ENCODE measurements at places on chromosomes 11 and 22.

DNA sequence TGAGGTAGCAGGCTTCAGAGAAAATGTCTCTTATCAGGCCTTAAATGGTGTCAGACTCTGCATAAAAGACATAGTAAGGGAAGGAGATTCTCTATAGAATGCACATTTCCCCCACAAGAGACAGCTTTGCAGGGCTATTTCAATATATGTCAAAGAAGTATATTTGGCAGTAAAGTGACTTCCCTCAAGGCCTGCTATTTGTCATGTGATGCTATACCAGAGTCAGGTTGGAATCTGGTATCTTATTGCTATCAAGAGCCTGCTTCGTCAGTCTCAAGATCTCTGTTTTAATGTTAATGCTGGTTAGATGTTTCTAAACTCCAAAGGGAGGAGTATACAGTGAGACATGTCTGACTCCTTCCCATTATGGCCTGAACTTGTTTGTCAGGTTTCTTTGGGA is 40.4 kb upstream of the MTMR2 start:
- DNase-seq: no peak

GRCh38 chr11:13207665-13208594 is 69.7 kb upstream of the BMAL1 start:
- DNase-seq: no peak

DNA sequence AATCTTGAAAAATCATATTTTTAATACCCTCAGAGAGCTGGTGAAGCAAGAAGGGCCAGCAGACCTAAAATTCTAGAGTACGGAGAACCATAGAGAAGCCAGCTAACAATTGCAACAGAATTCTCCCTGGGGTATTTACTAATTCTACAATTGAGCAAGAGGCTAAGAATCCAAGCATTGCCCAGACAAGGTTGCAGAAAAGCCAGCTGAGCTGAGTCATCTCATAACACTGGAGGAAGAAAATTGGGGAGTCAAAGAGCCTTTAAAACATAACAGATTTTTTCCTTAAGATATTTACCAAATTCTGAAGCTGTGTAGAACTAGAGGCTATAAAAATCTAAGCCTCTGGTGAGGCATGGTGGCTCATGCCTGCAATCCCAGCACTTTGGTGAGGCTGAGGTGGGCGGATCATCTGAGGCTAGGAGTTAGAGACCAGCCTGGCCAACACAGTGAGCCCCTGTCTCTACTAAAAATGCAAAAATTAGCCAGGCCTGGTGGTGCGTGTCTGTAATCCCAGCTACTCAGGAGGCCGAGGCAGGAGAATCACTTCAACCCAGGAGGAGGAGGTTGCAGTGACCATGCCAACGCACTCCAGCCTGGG is 13.6 kb upstream of the TMEM216 start:
- no peak for DNase-seq

- DNase-seq: no peak
These were observed 1339.5 kb downstream of the BRD1 start for GRCh38 chr22:48488149-48488551.

- DNase-seq: no peak
These were observed 57.0 kb downstream of the ETS1 start for GRCh38 chr11:128530118-128531074.

DNA sequence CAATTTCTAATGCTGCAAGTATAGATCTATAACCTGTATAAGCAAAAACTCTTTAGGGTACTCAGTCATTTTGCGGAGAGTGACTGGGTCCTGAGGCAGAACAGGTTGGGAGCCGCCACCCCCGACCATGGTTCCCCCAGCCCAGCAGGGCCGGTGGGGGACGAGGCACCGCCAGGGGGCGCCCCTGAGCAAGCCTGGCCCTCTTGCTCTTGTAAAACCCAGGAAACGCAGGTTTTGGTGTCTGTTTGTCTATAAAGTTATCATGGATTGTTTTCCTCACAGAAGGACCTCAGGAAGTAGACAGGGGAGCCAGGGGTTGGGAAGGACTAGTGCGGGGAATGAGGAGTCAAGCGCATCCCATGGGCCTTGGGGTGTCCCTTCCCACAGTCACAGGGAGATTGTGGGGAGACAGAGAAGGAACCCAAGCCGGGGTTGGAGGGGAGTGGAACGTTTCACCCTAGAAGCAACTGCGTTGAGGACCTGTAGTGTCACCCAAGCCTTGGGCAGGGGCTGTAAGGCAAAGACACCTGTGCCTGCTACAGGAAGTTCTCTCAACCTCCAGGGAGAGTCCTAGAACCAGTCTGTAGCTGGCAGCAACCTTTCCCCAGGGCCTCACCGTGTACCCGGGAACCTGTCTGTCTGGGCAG is 26.4 kb downstream of the KCTD17 start:
- peak; percentile 89 for DNase-seq

GRCh38 chr11:102452461-102453301 is at the start of gene TMEM123:
Gene TMEM123 (minus strand): TSS chr11:102452765. CDS start chr11:102452623, 142 bp downstream.
- DNase-seq: peak; percentile 73

- no peak for DNase-seq
These were observed 24.6 kb downstream of the MOV10L1 start for GRCh38 chr22:50114221-50115021.

GRCh38 chr11:106161775-106162634 is 84.5 kb downstream of the AASDHPPT start:
- no peak for DNase-seq

DNA sequence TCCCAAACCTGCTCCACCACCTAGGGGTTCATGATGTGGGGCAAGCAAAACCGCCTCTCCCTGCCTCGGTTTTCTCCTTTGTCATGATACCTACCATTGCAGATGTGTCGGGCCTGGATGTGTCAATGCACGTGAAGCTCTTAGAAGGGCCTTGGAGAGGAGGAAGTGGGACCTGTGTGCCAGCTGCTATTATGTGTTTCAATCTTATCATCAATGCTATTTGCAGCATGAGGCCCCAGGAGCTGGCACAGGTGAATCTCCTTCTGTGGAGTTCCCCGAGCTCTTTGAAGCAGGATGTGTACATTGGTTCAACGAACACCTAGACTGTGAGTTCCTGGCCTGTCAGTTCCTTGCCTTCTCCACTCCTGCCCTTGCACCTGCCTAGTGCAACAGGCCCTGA is 331.6 kb downstream of the CTTN start:
- DNase-seq: no peak

DNA sequence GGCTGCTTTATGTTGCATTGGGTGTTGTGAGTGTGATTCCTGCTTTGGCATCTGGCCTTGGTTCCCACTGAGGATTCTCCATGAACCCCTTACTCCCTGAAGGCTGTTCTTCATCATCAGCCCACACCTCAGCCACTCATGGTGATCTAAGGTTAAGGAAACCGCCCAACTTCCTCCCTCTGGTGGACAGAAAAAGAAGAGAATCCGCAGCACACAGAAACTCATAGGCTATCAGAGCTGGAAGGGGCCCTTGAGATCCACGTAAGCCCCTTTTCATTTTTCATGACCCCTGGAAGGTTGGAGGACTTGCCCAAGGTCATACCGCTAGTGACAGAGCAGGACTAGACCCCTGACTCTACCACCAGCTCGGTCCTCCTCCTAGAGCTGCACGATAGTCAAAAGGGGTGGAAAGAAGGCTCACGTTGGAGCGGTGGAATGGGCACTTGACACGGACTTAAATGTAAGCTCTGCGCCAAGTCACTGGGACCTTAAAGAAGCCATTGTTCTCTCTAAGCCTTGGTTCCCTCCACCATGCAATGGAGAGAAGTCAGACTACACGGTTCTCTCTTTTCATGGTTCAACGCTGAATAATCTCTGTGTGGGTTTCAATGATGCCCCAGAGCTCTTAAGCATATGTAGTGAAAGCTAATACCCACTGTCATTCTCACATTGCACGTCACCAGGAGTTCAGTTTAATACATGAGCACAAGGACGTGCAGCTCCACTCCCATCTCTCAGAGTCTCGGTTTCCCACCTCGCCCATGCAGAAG is 83.6 kb upstream of the CRTAM start:
- no peak for DNase-seq

DNA sequence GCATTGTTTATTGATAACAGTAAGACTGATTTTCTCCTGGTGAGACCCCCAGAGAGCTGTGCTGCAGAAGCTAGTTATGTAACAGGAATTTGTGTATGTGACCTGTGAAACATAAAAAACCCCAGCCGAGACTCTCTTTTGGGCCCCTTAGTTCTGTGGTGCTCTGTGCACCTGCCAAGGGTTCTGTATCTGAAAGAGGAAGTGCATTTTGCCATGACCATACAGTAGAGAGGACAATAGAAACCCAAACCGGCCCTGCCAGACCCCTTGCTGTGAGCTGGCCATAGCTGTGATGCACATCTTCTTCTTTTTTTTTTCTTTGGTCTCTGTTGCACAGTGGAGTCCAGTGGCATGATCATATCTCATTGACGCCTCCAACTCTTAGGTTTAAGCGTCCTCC is 31.4 kb upstream of the APOL5 start:
- no peak for DNase-seq

- no peak for DNase-seq
These were observed 221.2 kb downstream of the DSCAML1 start for GRCh38 chr11:117575856-117576255.

GRCh38 chr11:92979176-92979575 is 9.7 kb downstream of the MTNR1B start:
- DNase-seq: no peak

DNA sequence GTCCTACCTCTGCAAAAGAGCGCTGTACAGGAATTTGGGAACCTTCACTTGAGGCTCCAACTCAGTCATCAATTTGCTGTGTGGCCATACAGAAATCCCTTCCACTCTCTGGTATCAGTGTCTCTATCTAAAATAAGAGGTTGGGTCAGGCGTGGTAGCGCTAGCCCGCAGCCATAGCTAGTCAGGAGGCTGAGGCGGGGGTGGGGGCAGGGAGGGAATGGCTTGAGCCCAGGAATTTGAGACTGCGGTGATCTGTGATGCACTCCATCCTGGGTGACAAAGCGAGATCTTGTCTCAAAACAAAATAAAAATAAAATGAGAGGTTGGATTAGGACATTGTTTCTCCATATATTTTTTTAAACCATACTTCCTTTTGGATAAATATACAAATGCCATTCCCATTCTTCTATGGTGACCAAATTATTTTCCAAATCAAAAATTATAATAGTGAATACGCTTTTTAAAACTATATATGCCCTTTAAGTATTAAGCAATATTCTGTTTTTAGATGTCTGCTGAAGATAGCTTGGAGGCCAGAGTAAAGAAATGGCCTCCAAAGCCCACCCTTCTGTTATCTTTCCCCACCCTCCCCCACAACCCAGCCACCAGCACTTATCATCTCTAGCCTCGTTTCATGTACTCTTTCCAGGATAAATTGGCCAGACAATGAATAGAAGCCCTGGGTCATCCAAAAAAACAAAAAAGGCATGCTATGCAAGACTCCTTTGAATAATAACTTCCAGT is 87.2 kb downstream of the PLEKHA7 start:
- no peak for DNase-seq

GRCh38 chr11:36558571-36559413 is 9.0 kb upstream of the RAG1 start:
- DNase-seq: no peak

GRCh38 chr11:126640186-126640585 is 284.7 kb downstream of the ST3GAL4 start:
- no peak for DNase-seq

DNA sequence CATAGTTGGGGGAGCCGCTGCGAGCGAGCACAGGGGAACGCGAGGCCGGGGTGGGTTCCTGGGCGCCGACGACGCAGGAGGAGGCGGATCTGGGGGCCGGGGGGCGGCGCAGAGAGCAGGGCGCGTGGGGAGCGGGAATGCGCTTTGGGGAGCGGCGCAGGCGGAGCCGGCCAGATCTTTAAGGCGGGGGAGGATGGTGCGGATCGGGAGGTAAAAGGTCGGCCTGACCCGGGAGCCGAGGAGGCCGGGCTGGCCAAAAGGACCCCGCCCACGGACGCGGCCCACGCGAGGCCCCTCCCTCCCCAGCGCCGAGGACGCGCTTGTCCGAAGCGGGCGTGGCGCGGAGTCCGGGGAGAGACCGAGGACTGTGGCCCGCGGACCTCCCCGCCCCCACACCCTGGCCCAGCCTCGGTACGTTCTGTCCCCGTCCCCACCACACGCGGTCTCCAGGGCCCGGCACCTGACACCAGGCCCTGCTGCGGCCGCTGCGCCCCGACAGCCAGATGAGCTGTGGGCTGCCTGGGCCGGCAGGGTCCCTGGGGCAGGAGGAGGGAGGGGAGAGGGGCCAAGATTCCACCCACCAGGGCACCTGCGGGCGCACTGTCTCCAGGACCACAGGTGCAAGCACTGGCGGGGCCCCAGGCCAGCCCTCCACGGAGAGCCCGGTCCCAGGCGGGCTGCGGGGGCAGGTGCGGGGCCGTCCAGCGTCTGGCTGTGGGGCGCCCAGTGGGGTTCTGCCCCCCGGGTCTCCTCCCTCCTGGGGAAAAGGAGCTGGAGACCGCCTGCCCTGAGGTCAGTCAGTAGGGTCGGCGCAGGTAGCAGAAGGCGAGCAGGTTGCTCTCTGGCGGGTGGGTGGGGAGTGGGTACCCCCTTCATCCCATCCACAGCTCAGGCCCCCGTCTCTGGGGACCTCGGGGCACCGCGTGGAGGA is 10.9 kb downstream of the PIM3 start:
- no peak for DNase-seq

DNA sequence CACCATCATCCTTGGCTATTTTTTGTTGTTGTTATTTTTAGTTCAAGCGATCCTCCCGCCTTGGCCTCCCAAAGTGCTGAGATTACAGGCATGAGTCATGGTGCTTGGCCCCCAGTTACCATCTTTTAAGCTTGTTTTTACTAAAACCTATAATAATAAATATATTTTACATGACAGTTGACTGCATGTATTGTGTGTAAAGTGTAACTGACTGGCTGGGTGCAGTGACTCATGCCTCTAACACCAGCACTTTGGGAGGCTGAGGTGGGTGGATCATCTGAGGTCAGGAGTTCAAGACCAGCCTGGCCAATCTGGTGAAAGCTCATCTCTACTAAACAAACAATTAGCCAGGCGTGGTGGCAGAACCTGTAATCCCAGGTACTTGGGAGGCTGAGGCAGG is 386.2 kb downstream of the TENM4 start:
- no peak for DNase-seq

- DNase-seq: no peak
These were observed 17.7 kb upstream of the PRDM10 start for GRCh38 chr11:130020323-130020722.

- DNase-seq: no peak
These were observed 456.9 kb downstream of the BRD1 start for GRCh38 chr22:49370627-49371301.

GRCh38 chr11:115423728-115424459 is 80.3 kb downstream of the CADM1 start:
- DNase-seq: no peak

DNA sequence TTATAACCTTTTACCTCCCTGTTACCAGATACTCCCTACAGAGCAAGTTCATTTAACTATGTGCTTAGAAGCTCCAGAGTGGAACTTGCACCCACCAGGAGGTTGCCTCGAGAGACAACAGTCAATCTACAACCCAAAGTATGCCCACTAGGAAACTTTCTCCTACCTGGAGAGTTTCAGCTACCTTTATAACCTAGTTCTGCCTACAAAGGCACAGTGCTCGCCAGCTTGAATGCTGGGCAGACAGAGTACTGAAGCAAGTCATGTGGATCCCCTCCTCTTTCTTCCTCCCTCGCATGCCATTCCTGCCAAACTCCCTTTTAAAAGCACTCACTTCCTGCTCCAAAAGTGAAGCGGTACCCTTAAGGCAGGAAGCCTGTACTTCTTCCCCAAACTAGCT is 258.9 kb downstream of the SWAP70 start:
- no peak for DNase-seq

GRCh38 chr22:40572976-40573375 is 63.5 kb downstream of the MRTFA start:
- DNase-seq: no peak

- no peak for DNase-seq
These were observed 11.4 kb upstream of the PDGFB start for GRCh38 chr22:39256186-39256552.

GRCh38 chr22:39616051-39616450 is 45.5 kb downstream of the CACNA1I start:
- no peak for DNase-seq

GRCh38 chr11:114225661-114226060 is 70.5 kb upstream of the NNMT start:
- DNase-seq: no peak
